Breast epithelium (tissue), 4 donors: ENCODE measurements at places on chromosomes 4 and X.

GRCh38 chr4:15037923-15038541 lies 35.8 kb downstream of the CPEB2 start:
- no peak for DNase-seq
- no peak overlapping the region for H3K27ac ChIP-seq
- no peaks in the 10 kb centered on the region for H3K4me1 ChIP-seq
- no peaks in the 10 kb centered on the region for H3K27me3 ChIP-seq
- no peak overlapping the region for H3K4me3 ChIP-seq
- no peaks in the 10 kb centered on the region for H3K36me3 ChIP-seq

DNA sequence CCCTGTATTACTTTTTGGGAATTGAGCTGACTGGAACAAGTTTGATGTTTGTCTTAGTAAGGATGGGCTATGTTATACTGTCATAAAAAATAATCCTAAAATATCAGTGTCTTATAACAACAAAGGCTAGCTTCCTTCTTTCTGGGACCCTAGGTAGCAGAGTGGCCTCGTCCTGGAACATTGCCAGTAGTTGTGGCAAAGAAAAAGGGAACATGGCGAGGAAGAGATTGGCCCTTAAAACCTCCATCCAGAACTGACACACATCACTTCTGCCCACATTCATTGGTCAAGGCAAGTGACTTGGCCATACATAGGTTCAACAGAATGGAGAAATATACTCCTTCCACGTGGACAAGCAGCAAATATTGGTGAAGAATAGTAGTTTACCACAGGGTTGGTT lies 287.9 kb downstream of the PPP1R2C start:
- no peak overlapping the region for H3K4me3 ChIP-seq
- H3K27ac ChIP-seq, result no peak overlapping the region
- no peak for DNase-seq

- no peak for DNase-seq
- no peaks in the 10 kb centered on the region for H3K4me1 ChIP-seq
- H3K4me3 ChIP-seq, result no peak overlapping the region
- H3K27me3 ChIP-seq, result no peaks in the 10 kb centered on the region
These were observed 1964.2 kb downstream of the ARAP2 start for GRCh38 chr4:34280131-34280530.

GRCh38 chrX:134484039-134484438 lies 24.1 kb downstream of the HPRT1 start:
- no peak overlapping the region for H3K27ac ChIP-seq
- no peak for DNase-seq
- no peaks in the 10 kb centered on the region for H3K4me1 ChIP-seq
- no peak overlapping the region for H3K4me3 ChIP-seq

- no peaks in the 10 kb centered on the region for H3K4me1 ChIP-seq
- no peaks in the 10 kb centered on the region for H3K27me3 ChIP-seq
- H3K27ac ChIP-seq, result no peak overlapping the region
- H3K36me3 ChIP-seq, result no peaks in the 10 kb centered on the region
These were observed 40.4 kb upstream of the TLR2 start for GRCh38 chr4:153643406-153644383.

DNA sequence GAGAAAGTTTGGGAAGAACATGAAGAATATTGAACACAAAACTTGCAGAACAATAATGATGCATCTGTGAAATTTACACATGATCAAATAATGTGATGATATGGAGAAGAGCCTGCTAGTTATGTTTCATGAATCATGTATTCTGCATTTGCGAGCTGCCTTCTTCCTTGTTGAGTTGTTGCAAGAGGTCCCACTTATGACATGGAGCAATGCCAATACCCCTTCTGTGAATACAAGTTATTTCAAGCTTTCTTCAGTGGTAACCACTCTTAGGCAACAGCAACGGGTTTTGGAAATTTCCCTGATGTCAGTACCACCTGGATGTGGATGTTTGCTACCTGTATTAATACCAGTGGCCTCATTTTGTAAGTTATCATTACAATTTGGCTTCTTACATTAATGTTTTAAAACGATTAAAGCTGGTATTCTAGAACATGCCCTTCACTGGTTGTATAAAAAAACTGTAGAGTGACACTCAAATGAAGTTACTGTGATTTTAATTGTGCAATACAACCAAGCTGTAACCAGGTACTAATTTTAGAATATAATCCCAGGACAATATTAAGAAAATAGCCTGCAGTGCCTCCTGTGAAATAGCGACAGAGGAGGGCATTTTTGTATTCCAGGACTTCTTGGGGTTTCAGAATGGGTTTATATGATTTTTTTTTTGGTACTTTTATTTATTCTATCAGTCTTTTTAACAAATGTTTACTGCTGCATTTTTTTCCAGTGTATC lies 25.3 kb downstream of the IQCM start:
- no peaks in the 10 kb centered on the region for H3K4me1 ChIP-seq
- no peaks in the 10 kb centered on the region for H3K27me3 ChIP-seq
- no peak overlapping the region for H3K4me3 ChIP-seq
- H3K36me3 ChIP-seq, result no peaks in the 10 kb centered on the region
- H3K27ac ChIP-seq, result no peak overlapping the region

- H3K27me3 ChIP-seq, result no peaks in the 10 kb centered on the region
- H3K4me1 ChIP-seq, result peaks cover 4% of the 10 kb centered on the region
- no peaks in the 10 kb centered on the region for H3K36me3 ChIP-seq
- no peak overlapping the region for H3K27ac ChIP-seq
- no peak for DNase-seq
- no peak overlapping the region for H3K4me3 ChIP-seq
These were observed 22.1 kb downstream of the TNIP2 start for GRCh38 chr4:2733844-2734574.

DNA sequence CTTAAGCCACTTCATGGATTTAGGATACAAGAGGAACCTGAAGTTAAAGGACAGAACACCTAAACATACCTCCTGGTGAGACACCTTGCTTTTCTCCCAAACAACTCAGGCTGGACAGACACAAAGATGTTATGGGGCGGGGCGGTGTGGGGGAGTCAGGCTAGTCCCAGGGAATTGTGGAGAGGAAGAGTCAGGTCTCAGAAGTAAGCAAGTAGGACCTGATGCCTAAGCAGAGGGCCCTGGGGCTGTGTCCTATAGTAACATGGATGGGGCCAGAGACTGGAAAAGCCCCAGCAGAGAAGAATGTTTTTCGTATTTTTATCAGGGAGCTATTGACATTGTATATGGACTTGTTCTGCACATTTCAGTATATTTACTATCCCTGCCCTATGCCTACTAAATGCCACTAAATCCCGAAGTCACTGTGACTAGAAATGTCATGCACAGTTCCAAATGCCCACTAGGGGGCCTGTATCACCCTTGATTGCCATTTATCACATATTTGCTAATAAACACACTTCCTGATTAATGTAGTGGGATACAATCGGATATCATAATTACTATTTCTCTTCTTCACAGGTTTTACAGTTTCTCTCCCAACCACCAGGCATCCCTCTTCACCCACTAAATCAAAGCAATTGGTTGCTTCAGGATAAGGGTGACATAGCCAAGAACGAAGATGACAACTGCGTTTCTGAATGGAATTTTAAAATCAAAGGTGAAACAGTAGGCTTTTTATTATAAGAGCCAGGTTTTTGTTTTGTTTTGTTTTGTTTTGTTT lies 23.8 kb upstream of the ARHGAP10 start:
- H3K4me1 ChIP-seq, result no peaks in the 10 kb centered on the region
- H3K27me3 ChIP-seq, result no peaks in the 10 kb centered on the region
- no peak overlapping the region for H3K27ac ChIP-seq
- no peaks in the 10 kb centered on the region for H3K36me3 ChIP-seq
- DNase-seq, result peak; percentile 30

DNA sequence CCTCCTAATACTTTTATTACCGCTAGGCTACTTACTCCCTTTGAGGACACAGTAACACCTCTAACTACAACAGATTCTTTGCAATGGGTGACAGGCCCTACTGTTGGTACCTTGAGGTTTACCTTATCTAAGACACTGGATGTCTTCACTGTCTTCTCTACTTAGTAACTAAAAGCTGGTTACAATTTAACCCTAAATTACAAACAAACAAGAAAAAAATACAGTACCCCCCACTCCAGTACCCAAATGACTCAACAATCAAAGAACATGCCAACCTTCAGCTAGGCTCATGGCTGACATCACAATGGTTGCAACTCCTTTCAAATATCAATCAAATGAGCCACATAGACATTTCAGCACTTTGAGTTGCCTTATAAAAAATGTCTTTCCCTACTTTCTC lies 198.0 kb downstream of the GUCY2F start:
- no peak for DNase-seq
- H3K4me3 ChIP-seq, result no peak overlapping the region
- no peak overlapping the region for H3K27ac ChIP-seq
